ENCODE measurements at places on chromosomes 7 and 10.

- DNase-seq, result no peak
Measured at GRCh38 chr7:18125476-18125875, 97.8 kb upstream of the PRPS1L1 start.

DNA sequence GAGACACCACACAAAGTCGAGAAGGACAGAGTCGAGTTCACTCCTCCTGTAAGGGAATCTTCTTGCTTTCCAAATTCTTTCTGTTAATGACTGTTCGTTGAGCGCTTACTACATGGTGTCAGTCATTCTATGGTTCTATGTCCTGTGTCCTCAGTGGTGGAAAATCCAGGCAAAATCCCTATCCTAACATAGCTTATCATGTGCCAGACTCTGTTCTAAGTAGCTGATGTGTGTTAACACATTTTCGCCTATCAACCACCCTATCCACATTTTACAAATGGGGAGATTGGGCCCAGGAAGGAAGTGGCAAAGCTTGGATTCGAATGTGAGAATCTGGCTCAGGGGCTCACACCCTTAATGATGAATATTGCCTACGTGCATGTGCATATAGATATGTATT lies 280.1 kb downstream of the GATA3 start:
- DNase-seq, result no peak

- no peak for DNase-seq
Measured at GRCh38 chr7:99535667-99536066, 16.2 kb downstream of the FAM200A start.

DNA sequence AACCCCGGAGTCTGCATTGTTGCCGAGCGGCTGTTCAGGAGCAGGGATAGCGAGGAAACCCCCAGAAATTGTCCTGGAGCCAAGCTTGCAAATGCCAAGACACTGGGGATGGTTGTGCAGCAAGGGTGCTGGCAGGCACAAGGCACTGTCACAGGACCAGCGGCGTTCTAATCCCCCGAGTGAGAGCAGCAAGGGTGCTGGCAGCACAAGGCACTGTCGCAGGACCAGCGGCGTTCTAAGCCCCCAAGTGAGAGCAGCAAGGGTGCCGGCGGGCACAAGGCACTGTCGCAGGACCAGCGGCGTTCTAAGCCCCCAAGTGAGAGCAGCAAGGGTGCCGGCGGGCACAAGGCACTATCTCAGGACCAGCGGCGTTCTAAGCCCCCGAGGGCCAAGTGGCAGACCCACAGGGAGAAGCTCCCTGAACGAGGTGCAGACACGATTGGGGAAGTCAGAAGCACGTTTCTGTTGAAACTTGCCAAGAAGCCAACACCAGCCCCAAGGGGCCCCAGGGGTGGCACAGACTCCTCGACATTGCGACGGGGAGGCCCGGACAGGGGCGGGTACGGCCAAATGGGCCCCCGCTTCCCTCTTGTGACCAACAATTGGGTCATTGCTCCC lies 40.4 kb upstream of the INPP5A start:
- DNase-seq, result no peak

- no peak for DNase-seq
Measured at GRCh38 chr10:68330852-68331454, 911 bp upstream of the HNRNPH3 start.

DNA sequence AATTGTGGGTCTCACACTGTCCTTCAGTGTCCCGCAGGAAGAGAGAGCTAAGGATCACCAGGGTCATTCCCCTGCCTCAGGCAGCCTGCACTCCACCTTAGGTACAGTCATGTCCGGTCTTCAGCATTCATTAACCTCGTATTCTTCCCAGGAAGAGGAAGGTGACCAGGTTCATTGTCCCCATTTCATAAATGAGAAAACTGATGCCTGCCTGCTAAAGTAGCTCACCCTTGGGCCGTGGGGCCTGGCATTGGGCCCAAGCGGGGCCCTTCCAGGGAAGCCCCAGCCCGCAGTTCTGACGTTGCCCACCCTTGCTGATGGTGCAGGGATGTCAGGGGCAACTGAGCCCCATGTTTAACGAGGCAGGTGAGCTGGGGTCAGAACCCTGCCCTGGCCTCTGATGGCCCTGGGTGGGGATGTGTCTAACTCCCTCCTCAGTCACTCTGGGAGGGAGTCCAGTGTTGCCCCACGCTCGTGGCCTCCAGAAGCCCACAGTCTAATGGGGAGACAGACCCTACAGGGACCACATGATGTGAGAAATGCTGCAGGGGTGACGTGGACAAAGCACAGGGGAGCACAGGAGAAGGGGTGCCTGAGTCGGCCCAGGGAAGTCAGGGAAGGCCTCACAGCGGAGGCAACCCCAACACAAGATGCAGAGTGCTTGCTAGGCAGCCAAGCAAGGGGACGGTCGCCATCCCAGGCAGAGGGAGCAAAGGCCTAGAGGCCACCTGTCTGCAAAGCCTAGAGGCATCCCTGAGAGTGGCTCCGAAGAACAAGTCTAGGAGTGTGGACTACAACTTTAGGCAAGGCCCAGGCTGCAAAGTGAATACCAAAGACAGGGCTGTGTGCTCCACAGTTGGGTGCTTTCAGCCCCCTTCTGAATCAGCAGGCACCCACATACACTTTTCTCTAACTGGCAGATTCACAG lies 25.1 kb downstream of the DDIT4 start:
- DNase-seq, result no peak

DNA sequence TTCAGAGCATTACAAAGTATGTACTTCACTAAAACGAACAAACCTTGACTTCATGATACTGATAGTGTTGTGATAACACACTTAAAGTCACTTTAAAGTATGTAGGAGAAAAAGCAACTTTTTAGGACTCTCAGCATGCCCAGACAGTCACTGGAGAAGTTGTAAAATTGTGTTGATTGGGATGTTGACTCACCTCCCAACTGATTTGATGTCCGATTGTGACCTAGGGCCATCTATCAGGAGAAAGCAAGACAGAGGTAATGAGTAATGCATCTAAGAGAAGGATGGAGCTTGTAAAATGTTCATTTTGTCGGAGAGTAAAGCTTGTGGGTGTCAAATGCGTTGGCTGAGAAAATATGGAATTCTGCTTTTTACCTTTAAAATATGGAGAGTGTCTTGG lies 135.4 kb upstream of the SEMA3D start:
- no peak for DNase-seq

- no peak for DNase-seq
Measured at GRCh38 chr7:44979481-44980392, 922 bp upstream of the MYO1G start.

DNA sequence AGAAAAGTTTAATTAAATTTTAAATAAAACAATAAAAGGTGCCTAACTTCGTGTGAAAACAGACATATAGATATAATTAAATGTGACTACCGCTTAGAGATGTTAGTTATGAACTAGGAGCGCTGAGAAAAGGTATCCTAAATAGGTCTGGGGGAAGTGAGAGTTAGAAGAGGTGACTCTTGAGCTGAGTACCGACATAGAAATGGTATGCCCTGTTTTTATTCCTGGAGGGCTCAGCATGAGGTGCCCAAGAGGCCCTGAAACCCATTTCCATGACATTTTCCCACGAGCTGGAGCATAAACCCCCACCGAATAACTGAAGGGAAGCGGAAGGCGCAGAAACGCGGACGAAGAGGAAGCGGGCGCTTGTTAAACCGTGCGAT lies 433 bp upstream of the STARD3NL start:
- DNase-seq, result no peak

GRCh38 chr7:148941598-148942275 lies 57.6 kb upstream of the EZH2 start:
- peak; percentile 91 for DNase-seq

GRCh38 chr7:139046143-139046542 lies 10.3 kb upstream of the ZC3HAV1L start:
- no peak for DNase-seq

GRCh38 chr10:92238054-92238585 lies 52.8 kb downstream of the CPEB3 start:
- no peak for DNase-seq

Measured in SK-N-DZ (cell line).